ENCODE measurements at places on chromosomes 1 and 21. TPM values are rescaled to one million over a fixed set of nuclear protein-coding genes. Genes with fewer than 3 reads are reported as not detected.
A peak's percentile ranks its signal among the peaks of the same experiment; 100 is the strongest.

The SAMSN1 gene
- 0.22 TPM for total RNA-seq

The TBX19 gene
- 2.4 TPM for total RNA-seq

The CLDN17 gene
- total RNA-seq: 0.38 TPM

DNA sequence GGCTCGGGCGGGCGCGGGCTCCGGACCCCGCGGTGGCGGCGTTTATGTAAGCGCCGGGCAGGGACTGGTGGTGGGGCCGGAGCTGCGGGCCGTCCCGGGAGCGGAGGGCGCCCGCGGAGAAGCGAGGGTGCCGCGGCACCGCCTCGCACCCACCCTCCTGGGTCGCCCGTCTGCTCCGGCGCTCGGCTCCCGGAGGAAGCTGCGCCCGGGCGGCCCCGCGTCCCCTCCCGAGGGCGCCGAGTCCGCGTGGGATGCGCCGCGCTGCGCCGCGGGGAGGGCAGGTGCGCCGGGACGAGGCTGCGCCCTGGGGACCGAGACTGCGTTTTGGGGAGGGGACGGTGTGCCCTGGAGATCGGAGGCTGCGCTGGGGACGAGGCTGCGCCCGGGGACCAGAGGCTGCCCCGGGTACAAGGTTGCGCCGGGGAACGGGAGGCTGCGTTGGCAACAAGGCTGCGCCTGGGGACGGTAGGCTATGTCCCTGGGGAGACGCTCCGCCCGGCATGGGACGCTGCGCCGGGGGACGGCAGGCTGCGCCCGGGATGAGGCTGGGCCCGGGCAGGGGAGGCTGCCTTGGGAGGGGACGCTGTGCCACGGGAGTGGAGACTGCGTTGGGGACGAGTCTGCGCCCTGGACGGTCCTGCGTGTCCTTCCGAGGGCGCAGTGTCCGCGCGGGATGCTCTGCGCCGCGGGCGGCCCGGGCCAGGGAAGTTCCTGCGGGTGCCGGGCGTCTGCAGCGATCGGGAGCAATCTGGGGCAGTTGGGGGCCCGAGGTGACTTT lies 627 bp downstream of the ADARB1 start:
- ATAC-seq: peak; percentile 43

DNA sequence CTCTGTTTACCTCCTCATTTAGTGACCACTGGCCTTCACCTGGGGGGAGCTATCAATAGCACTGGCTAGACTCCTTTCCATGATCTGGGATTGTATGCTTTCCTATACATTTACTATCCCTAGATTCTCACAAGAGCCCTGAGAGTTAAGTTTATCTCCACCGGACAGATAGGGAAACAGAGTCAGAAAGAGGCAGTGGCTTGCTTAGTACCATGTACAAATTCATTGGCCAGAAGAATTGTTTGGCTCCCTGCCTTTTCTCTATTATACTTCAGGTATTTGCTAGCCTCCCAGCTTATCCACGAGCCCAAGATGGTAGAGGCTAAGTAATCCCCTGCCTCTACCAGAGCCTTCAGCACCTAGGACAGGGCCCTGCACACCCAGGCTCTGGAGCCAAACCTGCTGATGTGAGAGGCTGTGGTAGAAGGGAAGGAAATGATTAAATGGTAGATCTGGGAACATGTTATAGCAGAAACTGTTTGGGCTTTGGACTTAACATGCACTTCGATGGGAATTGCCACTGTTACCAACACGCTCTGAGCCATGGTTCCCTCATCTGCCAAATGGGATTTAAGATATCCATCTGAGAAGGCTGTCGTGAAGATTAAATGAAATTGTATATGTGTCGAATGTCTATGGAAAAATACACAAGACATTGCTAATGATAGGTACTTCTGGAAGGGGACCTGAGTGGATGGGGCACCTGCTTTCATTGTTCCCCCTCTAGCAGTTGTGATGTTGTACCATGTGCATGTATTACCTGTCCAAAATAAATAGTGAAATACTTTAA lies 3.1 kb upstream of the BLACAT1 start:
- ATAC-seq: peak; percentile 73

- ATAC-seq: no peak
Measured at GRCh38 chr1:45552331-45552730, 1.7 kb downstream of the AKR1A1 start.

The GJC2 gene
- 0.71 TPM for total RNA-seq

The TPTE gene
- total RNA-seq: not detected

The TNFRSF8 gene
- 0.31 TPM for total RNA-seq

DNA sequence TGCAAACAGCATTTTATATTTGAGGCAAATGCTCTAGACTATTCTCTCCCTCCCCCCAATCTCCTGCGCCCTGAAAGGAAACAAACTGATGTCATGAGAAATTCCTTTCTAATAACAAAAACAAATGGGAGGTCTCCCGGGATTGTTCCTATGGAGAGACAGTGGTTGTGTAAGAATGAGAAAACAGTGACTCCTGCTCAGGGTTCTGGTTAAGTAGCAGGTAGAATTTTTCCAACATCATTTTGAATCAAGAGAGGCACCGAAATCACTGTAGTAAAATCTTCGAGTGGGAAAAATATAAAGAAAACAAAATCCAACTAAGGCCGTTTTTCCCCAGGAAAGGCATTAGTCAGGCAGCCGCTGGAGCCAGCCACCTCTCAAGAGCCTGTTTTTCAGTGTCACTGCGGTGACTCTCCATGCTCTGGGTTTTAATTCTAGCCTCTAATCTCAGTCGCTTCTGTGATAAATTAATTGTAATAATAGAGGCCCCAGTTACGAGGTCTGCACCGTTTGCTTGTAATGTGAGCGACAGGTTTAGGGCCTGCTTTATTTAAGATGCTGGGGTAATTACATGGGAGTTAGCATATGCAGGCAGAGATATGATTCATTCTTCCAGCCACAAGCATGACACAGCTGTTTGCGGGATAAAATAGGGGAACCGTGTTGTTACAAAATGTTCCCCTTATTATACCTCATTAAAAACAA lies 80.3 kb downstream of the RNF220 start:
- ATAC-seq: peak; percentile 84

The CLCA4 gene
- total RNA-seq: not detected

The CLDN19 gene
- 0.22 TPM for total RNA-seq

DNA sequence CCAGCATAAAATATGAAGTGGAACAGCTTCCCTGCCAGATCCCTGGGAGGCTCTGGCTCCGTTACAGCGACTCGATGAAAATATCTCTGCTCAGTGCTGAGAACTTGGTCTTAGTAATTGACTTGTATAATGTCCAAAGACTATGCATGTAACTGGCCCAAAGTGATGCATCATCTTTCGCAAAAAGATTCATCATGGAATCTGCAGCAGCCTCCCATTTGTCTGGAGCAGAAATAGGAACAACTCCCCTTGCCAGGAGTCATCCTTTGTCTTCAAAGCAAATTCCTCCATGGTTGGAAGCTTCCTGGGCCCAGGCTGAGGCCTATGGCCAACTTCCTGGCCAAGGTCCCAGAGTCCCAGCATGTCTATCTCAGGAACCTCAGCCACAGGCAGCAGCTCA lies 16.9 kb upstream of the SLC6A17 start:
- peak; percentile 13 for ATAC-seq

DNA sequence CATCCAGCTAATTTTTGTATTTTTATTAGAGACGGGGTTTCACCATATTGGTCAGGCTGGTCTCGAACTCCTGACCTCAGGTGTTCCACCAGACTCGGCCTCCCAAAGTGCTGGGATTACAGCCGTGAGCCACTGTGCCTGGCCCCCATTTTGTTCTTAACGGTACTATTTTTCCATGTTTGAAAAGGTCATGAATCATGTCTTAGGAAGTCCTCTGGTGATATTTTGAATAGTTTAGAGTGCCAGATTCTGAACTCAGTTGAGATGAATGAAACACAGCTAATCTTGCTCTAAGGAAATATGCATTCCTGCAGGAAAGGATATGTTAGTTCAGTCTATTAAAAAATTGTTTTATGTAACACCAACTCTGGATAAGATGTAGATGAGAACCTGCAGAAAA lies 62.6 kb upstream of the ATP2B4 start:
- no peak for ATAC-seq

GRCh38 chr1:158809862-158810261 lies 21.3 kb upstream of the MNDA start:
- ATAC-seq: no peak

The DDI2 gene
- total RNA-seq: 14.1 TPM

- no peak for ATAC-seq
Measured at GRCh38 chr1:31667065-31667785, 22.5 kb upstream of the PEF1 start.

DNA sequence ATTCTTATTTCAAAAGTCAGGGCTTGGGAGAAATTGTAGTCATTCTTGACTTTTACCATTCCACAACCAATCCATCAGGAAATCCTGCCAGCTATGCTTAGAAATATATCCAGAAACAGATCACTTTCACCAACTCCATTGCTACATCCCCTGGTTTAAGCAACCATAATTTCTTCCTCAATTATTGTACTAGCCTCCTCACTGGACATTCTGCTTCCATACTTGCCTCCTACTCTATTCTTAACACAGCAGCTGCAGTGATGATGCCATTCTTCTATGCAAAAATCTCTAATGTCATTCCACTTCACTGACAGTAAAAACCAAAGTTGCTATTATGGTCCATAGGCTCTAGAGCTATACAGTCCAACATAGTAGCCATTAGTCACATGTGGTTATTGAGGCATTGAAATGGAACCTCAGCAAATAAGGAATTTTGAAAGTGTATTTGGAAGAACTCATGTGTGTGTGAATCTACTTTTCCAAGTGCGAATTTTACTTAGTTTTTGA lies 110.7 kb upstream of the KIAA0040 start:
- ATAC-seq: no peak

GRCh38 chr1:40862008-40862863 lies at the start of gene CITED4:
Gene CITED4 (minus strand): TSS chr1:40862363. CDS start chr1:40862127, 236 bp downstream.
- ATAC-seq: peak; percentile 95

GRCh38 chr1:168116327-168116799 lies 20.4 kb downstream of the GPR161 start:
- ATAC-seq: no peak

The LCE1E gene
- 0.52 TPM for total RNA-seq

- peak; percentile 94 for ATAC-seq
Measured at GRCh38 chr1:54153535-54154439, 987 bp upstream of the CDCP2 start.

All from motor neuron (in vitro differentiated cells).